Activated CD4-positive, alpha-beta T cell treated with anti-CD3 and anti-CD28 coated beads, Interleukin-2, amount 50 U/mL, for 1 hour (primary cell): ENCODE measurements at places on chromosomes 13 and 19.

GRCh38 chr13:77584106-77584505, 48.6 kb downstream of the SCEL start:
- DNase-seq: no peak

DNA sequence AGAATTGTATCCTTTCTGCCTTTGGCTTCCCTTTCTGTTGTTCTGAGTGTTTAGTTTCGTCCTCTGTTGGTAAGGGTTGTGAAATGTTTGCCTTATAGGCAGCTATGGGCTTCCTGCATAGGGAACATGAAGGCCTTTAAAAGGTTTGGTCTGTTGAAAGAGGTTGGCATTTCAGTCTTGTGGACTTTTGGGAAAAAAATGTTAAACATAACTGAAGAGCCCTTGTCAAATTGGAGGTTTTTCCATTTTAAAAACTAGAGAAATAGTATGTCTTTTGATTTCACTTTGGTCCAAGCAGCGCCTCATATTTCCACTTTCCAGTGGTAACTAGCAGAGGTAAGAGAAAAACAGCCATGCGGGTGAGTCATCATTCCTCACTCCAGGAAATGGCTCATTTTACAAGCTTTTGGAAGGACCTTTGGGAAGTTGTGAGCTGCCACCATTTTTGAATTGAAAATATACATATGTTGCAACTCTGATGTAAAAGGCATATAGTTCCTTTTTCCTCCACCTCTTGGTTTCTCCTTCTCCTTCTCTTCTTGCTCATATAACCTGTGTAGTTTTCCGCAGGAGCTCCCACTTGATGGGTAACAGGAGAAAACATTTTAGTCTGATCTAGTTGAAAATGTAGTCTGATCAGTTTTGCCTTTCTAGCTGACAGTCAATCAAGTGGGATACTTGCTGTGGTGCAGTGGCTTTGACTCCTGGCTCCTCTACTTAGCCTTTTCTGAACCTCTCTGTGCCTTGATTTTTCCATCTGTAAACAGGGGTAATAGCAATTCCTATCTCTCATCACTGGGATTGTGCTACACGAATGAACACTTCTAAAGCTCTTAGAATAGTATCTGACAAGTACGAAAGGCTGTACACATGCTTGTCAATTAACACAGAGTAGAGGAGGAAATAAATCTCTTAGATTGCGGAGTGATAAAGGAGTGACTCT, 23.0 kb downstream of the GPC6 start:
- no peak for DNase-seq

DNA sequence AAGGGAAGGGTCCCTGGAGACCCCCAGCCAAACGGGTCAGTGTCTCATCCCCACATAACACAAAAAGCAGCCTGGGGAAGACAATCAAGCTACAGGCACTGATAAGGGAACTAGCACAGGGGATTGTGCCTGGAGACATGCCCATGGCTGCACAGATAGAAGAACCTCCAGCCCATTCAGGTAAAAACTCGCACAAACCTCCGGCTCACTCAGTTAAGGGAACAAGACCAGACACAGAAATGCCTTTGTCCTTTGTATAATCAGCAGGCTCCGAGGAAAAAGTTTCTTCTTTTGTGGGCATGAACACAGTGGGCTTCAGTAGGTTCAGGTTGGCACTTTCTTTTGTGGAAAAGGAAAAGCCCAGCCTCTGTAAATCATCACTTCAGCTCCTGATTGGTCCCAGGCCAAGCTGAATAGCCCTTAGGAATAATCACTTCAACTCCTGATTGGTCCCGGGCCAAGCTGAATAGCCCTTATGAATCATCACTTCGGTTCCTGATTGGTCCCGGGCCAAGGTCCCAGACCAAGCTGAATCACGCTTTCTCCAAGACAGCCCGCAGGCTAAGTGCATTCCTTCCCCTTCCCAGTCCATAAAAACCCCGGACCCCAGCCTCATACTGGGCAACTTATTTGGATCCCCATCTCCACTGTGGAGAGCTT, 5.0 kb upstream of the ZNF230 start:
- DNase-seq: no peak

GRCh38 chr13:50420718-50421472, 405.7 kb downstream of the KCNRG start:
- no peak for DNase-seq

GRCh38 chr13:73952648-73953047, 181.6 kb downstream of the KLF12 start:
- no peak for DNase-seq

DNA sequence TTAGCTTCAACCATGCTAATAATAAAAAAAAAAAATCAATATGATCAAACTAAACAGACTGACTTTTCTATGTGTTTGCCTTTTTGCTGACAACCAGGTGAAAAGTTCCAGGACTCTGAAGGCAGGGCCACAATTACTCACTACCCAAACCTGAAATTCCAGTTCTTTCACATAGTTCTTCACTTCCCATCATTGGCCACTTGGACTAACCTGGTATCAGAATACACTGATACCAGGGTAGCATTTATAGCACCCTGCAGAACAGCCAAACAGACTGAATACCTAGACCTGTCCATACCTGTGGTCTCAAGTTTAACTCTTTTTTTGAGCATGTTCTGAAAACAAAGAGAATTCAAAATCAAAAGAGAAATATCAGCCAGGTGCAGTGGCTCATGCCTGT, 25.1 kb downstream of the ELF1 start:
- DNase-seq: no peak
